ENCODE measurements at places on chromosomes 12 and 14.

DNA sequence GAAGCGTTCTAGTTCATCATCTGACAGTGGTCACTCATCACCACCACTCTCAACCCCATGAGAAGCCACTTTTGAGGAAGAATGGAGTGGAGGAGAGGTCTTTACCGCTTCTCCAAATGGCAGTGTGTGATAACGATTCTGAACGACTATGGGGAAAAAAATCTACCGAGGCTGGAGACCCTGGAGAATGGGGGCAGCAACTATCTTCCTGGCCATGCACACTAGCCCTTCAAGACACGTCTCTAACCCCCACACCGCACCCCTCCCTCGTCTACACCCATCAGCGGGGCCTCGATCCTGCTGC, 365 bp downstream of the ING4 start:
- DNase-seq = no peak

DNA sequence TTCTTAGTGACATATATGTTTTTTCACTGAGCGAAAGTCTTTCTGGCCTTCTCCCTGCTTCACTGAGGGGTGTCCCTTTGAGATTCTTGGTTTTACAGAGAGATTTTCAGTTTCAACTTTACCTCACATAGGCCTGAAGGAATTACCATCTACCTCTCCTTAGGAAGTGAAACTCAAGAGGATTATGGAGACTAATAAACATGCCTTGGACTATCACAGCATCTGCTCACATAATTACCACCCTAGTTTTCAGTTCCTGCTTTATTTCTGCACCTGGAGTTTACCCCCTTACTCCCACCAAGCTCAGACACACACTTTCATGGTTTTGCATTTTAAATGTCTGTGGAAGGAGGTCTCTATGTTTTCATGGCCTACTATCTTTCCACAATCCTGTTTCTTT, 118.3 kb upstream of the SCAF11 start:
- DNase-seq = no peak

GRCh38 chr14:72616811-72617210, 277.1 kb downstream of the DPF3 start:
- no peak for DNase-seq

DNA sequence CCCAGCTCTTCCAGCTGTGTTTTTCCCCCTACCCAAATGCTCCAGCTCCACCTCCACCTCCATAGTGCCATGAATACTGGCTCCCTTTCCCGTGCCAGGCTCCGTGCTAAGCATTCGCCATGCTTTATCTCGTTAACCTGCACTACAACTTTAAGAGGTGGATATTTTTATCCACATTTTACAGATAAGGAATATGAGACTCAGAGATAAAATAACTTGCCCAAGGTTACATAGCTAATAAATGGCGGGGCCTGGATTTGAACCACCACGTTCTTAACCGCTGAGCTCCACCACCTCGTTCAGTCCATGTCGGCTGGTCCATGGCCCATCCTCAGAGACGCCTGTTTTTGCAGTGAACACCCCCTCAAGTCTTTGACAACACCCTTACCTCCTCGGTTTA, 115.0 kb downstream of the ZFP36L1 start:
- DNase-seq = no peak

DNA sequence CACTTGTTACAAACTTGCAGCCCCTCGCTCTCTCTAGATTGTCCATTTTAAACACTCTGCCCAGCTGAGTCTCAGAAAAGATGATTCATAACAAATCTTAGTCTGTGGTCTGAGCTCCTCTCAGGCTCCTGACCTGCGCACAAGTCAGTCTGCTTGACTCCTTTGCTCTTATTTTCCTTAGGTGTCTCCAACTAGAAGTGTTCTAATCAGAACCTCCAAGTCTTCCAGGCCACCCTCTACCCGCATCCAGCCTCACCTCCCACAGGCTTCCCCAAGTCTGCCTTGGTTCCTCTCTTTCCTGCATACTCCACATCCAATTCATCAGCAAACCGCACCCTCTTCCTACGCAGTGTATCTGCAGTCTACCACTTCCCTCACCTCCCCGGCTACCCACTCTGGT, 42.4 kb upstream of the BDKRB2 start:
- no peak for DNase-seq

DNA sequence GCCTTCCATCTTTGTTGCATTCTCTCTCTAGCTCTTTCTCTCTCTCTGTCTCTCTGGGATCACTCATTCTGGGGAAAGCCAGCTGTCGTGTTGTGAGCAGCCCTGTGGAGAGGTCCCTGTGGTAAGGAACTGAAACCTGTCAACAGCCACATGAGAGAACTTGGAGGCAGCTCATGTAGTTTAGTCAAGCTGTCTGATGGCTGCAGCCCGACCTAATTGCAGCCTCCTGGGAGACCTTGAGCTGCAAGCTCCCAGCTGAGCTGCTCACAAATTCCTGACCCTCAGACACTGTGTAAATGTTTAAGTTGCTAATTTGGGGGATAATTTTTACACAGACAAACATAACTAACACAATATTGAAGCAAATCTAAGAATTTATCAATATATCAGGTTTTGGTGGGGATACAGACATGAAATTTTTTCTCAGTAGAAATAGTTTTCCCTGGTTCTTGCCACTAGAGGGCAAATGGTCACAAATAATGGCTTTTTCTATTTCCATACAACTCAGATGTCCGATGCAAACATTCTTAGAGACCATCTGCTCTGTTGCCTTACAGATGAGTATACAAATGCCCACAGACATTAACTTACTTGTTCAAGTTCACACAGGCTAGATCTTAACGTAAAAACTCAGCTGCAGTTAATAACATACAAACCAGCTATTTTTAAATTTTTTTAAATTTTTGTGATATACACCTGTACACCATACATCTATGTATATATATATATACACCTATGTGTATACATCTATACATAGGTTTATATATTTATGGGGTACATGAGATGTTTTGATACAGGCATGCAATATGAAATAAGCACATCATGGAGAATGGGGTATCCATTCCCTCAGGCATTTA, 15.5 kb upstream of the KRR1 start:
- DNase-seq = peak; percentile 13

DNA sequence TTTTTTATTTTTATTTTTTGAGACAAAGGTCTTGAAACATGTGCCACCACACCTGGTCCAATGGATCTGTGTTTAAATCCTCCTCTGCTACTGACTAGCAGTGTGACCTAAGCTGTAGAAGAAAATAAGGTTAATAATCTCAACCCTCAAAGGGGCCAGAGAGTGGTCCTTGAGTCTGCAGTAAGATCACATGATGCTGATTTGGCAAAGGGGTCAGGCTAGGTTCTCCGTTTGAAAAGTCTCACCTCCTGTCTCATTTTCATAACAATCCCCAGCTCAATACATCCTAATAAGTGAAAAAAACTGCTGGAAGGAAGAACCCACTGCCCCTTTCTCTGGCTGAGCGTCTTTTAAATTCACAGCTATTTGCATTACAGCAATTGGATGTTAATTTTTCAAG, 8.0 kb upstream of the TEP1 start:
- DNase-seq = no peak

DNA sequence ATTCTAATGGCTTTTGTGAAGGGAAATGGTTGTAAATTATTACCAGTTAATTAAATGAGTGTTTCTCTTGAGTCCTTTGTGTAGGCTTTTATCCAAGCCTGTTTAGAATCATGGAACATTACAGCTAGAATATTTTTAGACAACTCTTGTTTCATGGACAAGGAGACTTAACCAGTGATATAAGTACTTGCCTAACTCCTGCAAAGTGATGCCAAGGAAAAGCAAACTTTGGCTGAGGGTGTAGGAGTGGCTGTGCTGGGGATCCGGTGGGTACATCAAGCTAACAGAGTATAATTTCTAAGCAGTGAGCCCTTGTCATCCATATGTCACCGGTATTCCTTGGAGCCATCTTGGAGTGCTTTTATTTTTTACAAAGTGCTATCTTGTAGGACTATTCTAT, 61.5 kb downstream of the PRKCH start:
- no peak for DNase-seq

- DNase-seq = no peak
These were observed 105.6 kb downstream of the PAWR start for GRCh38 chr12:79585147-79585546.

GRCh38 chr12:3551976-3552725, 61.1 kb downstream of the PRMT8 start:
- no peak for DNase-seq

- DNase-seq = no peak
These were observed 15.2 kb upstream of the EIF5 start for GRCh38 chr14:103318750-103319419.

- peak; percentile 63 for DNase-seq
These were observed 68.3 kb downstream of the SETD3 start for GRCh38 chr14:99412117-99413061.

- DNase-seq = no peak
These were observed 47.1 kb downstream of the ABCD2 start for GRCh38 chr12:39572551-39572950.

GRCh38 chr12:53090554-53090953, 6.9 kb upstream of the IGFBP6 start:
- no peak for DNase-seq

GRCh38 chr12:74598819-74599218, 61.2 kb downstream of the ATXN7L3B start:
- no peak for DNase-seq

DNA sequence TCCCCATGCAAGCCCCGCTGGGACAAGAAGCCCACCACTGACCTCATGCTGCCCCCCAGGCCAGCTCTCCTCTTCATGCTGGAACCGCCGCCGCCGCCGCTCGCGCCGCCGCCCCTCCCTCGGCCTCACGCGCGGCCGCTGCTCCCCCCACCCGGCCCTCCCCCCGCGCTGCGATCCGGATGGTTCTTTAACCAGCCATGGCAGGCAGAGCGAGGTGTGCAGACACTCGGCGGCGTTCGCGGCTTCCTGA, at the start of gene DCAF5:
TSS of gene DCAF5 (minus strand) at position 218 of the 250 bp plus-strand sequence. CDS start at position 77, 141 bp downstream.
- DNase-seq = peak; percentile 90

DNA sequence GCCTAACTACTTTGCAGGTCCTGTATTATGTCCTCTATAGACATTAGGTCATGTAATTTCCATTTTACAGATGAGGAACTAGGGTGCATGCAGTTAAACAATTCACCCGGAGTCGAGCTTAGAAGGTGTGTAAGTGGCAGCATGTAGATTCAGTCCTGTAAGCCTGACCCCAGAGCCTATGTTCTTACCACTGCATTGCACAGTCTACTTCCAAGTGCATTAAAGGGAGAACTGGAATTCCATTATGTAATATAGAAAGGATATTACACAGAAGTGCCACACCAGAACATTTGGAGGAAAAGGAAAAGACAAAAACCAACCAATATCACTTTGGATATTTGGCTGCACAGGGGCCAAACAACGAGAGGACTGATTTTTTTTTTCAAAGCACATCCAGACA, 1.2 kb downstream of the GLT8D2 start:
- no peak for DNase-seq

DNA sequence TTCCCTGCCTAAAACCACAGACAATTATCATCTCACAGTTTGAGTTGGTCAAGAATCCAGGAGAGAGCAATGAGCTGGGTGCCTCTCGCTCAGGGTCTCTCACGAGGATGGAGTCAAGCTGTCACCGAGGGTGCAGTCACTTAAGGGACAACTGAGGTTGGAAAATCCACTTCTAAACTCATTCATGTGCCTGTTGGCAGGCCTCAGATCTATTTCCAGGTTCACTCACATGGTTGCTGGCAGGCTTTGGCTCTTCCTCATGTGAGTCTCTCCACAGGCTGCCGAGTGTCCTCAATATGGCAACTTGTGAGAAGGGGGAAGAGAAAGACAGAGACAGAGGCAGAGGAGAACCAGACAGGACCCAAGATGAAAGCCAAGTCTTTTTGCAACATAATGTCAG, 10.5 kb upstream of the OR10P1 start:
- no peak for DNase-seq

DNA sequence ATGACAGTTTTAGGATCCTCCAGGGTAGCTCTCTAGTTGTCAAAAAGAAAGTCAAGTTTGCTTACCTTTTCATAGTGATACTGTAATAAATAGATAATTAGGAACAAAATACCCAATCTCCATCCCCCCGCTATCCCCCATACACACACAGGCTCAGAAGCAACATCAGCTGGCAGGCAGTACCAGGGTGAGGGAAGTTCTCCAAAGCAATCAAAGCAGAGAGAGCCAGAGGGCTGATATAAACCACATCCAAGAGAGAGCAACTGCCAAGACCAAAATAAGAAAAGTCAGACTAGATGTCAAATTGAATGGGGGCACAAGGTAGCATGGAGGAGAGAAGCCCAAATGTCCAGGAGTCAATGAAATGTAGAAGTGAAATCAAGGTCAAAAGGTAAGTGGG, 80.2 kb upstream of the PTPRR start:
- no peak for DNase-seq

- no peak for DNase-seq
These were observed 24.8 kb downstream of the PLEK2 start for GRCh38 chr14:67387195-67387594.
